Effector memory CD8-positive, alpha-beta T cell (primary cell): ENCODE measurements at places on chromosomes 5 and 9.

GRCh38 chr5:137501846-137502406 is 2.8 kb upstream of the SPOCK1 start:
- no peak for DNase-seq

- no peak for DNase-seq
These were observed 33.1 kb upstream of the SPIN1 start for GRCh38 chr9:88355166-88355565.

- DNase-seq = no peak
These were observed 269.4 kb upstream of the MVB12B start for GRCh38 chr9:126057121-126057825.

GRCh38 chr5:29185558-29185957 is 2007.9 kb upstream of the CDH6 start:
- no peak for DNase-seq

GRCh38 chr5:10913841-10914240 is 152.8 kb upstream of the DAP start:
- DNase-seq = no peak

- DNase-seq = no peak
These were observed at the start of gene PCDH12 for GRCh38 chr5:141958113-141958512. PCDH12 (minus strand) TSS chr5:141958202; CDS start chr5:141957851, 351 bp downstream.

DNA sequence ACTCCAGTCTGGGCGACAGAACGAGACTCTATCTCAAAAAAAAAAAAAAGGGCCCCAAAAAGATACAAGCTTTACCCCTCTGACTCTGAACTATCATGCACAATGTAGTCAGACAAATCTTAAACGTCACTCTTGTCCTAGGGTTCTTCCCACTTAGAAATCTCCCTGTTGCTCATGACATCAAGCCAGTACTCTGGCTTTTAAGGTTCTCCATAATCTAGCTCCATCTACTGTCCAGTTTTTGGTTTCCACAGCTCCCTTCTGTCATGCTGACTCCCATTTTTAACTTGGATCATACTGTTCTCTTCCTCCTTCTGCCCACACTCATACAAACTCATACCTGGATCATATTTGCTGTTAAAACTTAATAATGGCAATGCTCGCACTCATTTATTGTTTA is 156.7 kb upstream of the TLX3 start:
- DNase-seq = no peak
